ENCODE measurements at places on chromosomes 6 and 20.

DNA sequence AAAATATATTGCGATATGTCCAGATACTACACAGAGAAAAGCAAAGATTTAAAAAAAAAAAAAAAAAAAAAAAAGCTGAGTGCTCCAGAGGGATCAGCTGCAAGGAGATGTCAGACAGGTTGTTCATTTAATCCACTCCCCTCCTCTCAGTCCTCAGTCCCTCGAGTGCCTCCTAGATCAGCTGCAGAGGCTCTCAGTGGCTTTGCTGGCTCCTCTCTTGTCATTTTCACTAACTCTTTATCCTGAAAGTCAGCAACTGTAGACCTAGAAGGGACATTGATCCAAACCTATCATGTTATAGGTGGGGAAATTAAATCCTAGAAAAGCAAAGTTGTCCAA is 61.6 kb downstream of the KIAA0319 start:
- DNase-seq, result no peak

- DNase-seq, result no peak
These were observed 327.5 kb upstream of the JARID2 start for GRCh38 chr6:14918200-14918907.

- DNase-seq, result no peak
These were observed 2.2 kb upstream of the VEGFA start for GRCh38 chr6:43767553-43768505.

- DNase-seq, result no peak
These were observed 557.8 kb downstream of the HACE1 start for GRCh38 chr6:104301951-104302350.

DNA sequence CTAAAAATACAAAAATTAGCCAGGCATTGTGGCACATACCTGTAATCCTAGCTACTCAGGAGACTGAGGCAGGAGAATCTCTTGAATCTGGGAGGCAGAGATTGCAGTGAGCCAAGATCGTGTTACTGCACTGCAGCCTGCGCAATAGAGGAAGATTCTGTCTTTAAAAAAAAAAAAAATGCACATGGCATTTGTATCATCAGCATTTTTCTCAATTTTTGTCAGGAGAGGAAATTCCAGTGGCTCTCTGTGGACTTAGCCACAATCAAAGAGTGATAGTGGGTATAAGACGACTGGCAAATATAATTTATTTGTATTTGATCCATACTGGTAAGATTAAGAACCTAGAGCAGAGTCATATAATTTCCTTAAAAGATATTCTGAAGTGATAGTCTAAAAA is 28.6 kb downstream of the DEFB114 start:
- DNase-seq, result no peak

- DNase-seq, result no peak
These were observed 217.1 kb upstream of the MARCKS start for GRCh38 chr6:113640051-113640450.

GRCh38 chr6:143505537-143505936 is 6.0 kb downstream of the FUCA2 start:
- DNase-seq, result no peak

DNA sequence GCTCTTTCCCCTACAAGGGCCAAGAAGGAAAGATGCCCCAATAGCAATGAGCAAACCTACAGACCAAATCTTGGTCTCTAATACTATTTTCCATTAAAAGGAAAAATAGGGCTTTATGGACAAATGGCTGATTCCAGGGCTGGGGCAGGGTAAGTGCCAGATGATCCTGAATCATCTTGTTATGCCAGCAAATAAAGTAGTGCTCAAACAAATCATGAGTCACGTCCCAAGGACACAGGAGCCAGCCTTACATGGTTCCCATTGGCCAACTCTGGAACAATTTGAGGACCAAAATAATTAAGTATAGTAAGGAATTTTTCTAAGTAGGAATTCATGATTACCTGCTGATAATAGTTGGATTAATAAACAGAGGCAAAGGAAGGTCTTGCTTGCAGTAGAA is 53.2 kb upstream of the NKX2-4 start:
- no peak for DNase-seq

Data from stimulated activated CD4-positive, alpha-beta T cell treated with anti-CD3 and anti-CD28 coated beads, Interleukin-1b, Interleukin-23, amount 100 ng/mL, for 4 hours (primary cell).